A549 treated with Mapracorat at 1 μM for 4 hours (cell line): ENCODE measurements at places on chromosomes 12 and 14. TPM values are rescaled to one million over a fixed set of nuclear protein-coding genes. Genes with fewer than 3 reads are reported as not detected.

The KIF26A gene
- 1.7 to 4.3 TPM (median 4.2 TPM) in 5 replicates for total RNA-seq

The ADIPOR2 gene
- total RNA-seq, result 51.1 to 57.2 TPM (median 54.7 TPM) in 5 replicates

The SUOX gene
- 7.4 to 10.1 TPM (median 9.1 TPM) in 5 replicates for total RNA-seq

The OR6C2 gene
- not detected in 5 replicates for total RNA-seq

The SERPINA1 gene
- 0.80 to 1.8 TPM (median 1.1 TPM) in 5 replicates for total RNA-seq
